ENCODE measurements at places on chromosomes 4 and X. TPM values are rescaled to one million over a fixed set of nuclear protein-coding genes. Genes with fewer than 3 reads are reported as not detected.

DNA sequence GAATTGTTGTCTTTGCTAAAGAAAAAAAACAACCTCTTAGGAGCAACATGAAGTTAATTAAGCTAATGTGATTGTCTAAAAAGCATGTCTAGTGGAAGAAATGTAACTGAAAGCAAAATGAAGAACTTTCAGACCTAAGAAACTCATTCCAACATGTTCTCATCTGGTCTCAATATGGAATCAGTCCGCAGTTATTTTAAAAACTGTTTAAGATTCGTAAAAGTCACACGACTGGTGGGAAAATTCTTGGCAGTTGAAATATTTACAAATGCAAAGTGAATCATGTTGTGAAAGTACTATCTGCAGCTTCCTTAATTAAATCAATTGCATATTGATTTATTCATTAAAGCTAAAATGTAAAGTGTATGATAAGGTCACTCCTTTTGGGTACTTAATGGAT, 117.8 kb upstream of the DIAPH2 start:
- H3K27me3 ChIP-seq, result peaks cover 12% of the 10 kb centered on the region
- no peak overlapping the region for H3K27ac ChIP-seq
- no peaks in the 10 kb centered on the region for H3K36me3 ChIP-seq
- H3K4me1 ChIP-seq, result no peaks in the 10 kb centered on the region
- H3K4me3 ChIP-seq, result no peak overlapping the region

DNA sequence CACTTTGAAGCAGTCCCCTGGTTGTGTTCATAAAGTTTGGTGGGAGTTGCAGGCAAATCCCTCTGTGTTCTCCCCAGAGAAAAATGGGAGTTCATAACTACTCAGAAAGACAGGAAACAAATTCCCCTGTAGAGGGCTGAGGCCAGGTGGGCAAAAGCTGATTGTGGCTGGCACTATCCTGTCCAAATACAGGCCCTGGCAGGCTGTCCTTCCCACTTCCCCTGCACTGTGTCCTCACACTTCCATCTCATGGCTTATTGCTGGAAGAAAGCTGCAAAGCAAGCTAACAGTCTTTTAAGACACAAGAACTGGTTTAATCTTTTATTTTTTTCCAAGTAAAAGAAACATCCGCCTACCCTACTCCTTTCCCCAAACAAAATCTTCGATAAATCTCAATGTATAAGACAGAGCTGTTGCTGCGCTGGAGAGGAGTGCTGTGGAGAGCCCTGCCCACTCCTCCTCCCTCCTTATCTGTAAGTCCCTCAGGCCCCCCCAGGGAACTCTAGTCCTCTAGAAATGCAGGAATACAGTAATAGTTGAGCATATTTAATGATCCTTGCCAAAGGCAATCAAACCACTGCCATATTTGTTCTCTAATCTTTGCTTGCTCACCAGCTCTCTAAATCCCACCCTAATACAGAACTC, 14.0 kb downstream of the TAPT1 start:
- no peaks in the 10 kb centered on the region for H3K27me3 ChIP-seq
- H3K36me3 ChIP-seq, result peaks cover 7% of the 10 kb centered on the region
- DNase-seq, result no peak
- H3K4me3 ChIP-seq, result no peak overlapping the region
- peaks cover 44% of the 10 kb centered on the region for H3K4me1 ChIP-seq
- no peak overlapping the region for H3K27ac ChIP-seq

The MAGEE1 gene
- total RNA-seq, result 3.6 TPM

The NLGN4X gene
- not detected for total RNA-seq

DNA sequence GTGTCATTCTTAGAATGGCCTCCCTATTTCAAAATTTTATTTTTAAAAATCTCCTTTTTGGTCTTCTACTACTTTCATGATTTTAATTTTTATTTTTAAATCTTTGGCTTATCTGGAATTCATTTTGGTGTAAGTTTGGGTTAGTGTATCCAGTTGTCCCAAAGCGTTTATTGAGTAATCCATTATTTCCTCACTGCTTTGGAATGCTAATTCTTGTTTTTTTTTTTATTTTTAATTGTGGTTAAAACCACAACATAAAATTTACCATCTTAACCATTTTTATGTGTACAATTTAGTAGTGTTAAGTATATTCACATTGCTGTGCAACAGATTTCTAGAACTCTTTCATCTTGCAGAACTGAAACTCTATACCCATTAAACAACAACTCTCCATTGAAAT, 8.7 kb downstream of the CITED1 start:
- H3K4me1 ChIP-seq, result no peaks in the 10 kb centered on the region
- H3K36me3 ChIP-seq, result no peaks in the 10 kb centered on the region
- DNase-seq, result no peak
- peaks cover 78% of the 10 kb centered on the region for H3K27me3 ChIP-seq
- H3K4me3 ChIP-seq, result no peak overlapping the region

The FGF16 gene
- total RNA-seq, result not detected

DNA sequence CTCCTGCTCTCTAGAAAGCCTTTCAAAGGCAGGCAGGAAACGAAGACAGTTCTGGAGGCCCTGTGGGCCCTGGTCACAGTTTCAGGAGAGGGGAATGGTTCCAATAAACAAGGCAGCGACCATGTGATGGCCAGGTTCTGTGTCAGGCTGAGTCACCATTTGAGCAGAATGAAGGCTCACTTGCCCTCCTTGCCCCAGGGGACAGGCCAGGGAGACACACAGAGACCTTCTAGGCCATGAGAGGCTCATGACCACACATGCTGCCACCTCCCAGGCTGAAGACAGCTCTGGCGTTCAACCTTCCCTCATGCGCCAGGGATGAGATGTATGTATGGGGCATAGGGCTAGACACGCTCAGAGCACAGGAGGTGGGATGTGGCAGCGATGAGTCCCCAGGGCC, 22.9 kb upstream of the TRIM2 start:
- no peaks in the 10 kb centered on the region for H3K27me3 ChIP-seq
- H3K4me3 ChIP-seq, result no peak overlapping the region
- no peaks in the 10 kb centered on the region for H3K36me3 ChIP-seq
- H3K4me1 ChIP-seq, result no peaks in the 10 kb centered on the region
- DNase-seq, result no peak
- no peak overlapping the region for H3K27ac ChIP-seq

GRCh38 chr4:22597471-22597870, 81.6 kb upstream of the ADGRA3 start:
- no peak overlapping the region for H3K4me3 ChIP-seq
- H3K27ac ChIP-seq, result no peak overlapping the region
- peaks cover 14% of the 10 kb centered on the region for H3K4me1 ChIP-seq
- no peak for DNase-seq
- no peaks in the 10 kb centered on the region for H3K36me3 ChIP-seq

GRCh38 chrX:84735025-84735424, 232.8 kb upstream of the HDX start:
- H3K4me3 ChIP-seq, result no peak overlapping the region
- no peaks in the 10 kb centered on the region for H3K36me3 ChIP-seq

GRCh38 chrX:129427267-129427666, 96.0 kb downstream of the SMARCA1 start:
- H3K27ac ChIP-seq, result no peak overlapping the region
- H3K4me1 ChIP-seq, result no peaks in the 10 kb centered on the region
- peaks cover 6% of the 10 kb centered on the region for H3K27me3 ChIP-seq
- no peak for DNase-seq

The RAB40AL gene
- 0.24 TPM for total RNA-seq

- H3K4me3 ChIP-seq, result peak within 1 kb of the TSS; percentile 79
- peaks cover 20% of the 10 kb centered on the region for H3K4me1 ChIP-seq
Measured at GRCh38 chr4:100189820-100190642, at the start of gene DDIT4L. Gene DDIT4L, minus strand, starts transcription at chr4:100190468. Its CDS starts 485 bp downstream, at chr4:100189983.

GRCh38 chr4:141768954-141769353, 132.6 kb downstream of the IL15 start:
- DNase-seq, result no peak
- H3K27me3 ChIP-seq, result peaks cover 6% of the 10 kb centered on the region
- no peak overlapping the region for H3K4me3 ChIP-seq
- H3K27ac ChIP-seq, result no peak overlapping the region
- H3K4me1 ChIP-seq, result peaks cover 6% of the 10 kb centered on the region

The FDCSP gene
- not detected for total RNA-seq

- no peaks in the 10 kb centered on the region for H3K27me3 ChIP-seq
Measured at GRCh38 chr4:144955104-144955503, 142.9 kb downstream of the ANAPC10 start.

- H3K4me1 ChIP-seq, result peaks cover 37% of the 10 kb centered on the region
- H3K27ac ChIP-seq, result peak within 1 kb of the TSS; percentile 100
- DNase-seq, result peak; percentile 67
- peaks cover 12% of the 10 kb centered on the region for H3K36me3 ChIP-seq
- H3K27me3 ChIP-seq, result peaks cover 7% of the 10 kb centered on the region
- H3K4me3 ChIP-seq, result peak within 1 kb of the TSS; percentile 91
Measured at GRCh38 chrX:123961268-123962005, at the start of gene STAG2. Gene STAG2, plus strand, starts transcription at chrX:123961706. Its CDS starts 60,922 bp downstream, at chrX:124022628.

The ARHGAP6 gene
- not detected for total RNA-seq

The SSX7 gene
- not detected for total RNA-seq

The PCDH19 gene
- not detected for total RNA-seq

DNA sequence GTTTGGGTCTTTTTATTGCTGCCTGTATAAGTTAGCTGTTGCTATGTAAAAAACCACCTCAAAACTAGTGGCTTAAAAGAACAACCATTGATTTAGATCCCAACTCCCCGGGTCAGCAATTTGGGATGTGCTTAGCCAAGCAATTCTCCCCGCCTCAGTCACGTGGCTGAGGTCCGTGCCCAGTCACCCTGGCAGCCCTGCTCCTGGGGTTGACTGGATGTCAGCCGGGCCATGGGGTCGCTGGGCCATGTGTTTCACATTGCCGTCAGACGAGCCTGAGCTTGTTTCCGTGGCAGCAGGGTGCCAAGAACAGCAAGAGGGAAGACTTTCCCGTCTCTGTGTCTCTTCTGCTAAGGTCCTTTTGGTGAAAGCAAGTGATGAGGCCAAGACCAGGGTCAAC, 345.7 kb upstream of the FAT1 start:
- no peaks in the 10 kb centered on the region for H3K4me1 ChIP-seq
- no peak overlapping the region for H3K4me3 ChIP-seq
- no peak overlapping the region for H3K27ac ChIP-seq
- H3K27me3 ChIP-seq, result no peaks in the 10 kb centered on the region
- no peak for DNase-seq
- no peaks in the 10 kb centered on the region for H3K36me3 ChIP-seq

The NSDHL gene
- 13.9 TPM for total RNA-seq

The ADGRG4 gene
- total RNA-seq, result not detected

DNA sequence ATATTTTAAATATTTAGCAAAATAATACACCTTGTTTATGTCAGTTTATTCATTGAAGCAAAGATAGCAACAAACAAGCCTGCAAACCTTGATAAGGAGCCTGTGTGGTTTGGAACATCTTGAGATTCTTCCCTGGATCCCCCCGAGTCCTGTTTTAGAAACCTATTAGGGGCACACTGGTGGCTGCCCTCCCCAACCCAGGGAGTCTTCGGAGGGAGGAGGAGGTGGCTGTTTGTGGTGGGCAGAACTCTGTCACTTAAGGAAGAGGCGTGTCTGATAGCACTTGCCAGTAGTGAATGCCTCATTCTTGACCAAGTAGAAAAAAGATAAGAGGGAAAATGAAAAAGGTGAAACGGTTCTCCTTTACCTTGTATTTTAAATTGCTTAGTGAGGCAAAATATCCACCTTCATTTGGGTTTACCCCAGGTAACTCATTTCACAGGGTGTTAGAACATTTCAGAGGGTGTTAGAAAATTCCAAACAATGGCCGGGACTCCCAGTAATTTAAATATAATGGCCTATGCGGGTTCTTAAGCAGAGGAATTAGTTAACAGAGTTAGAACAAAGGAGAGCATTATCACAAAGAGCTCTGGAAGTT, 10.4 kb downstream of the KIT start:
- DNase-seq, result no peak
- H3K27ac ChIP-seq, result no peak overlapping the region
- H3K4me1 ChIP-seq, result no peaks in the 10 kb centered on the region
- H3K36me3 ChIP-seq, result no peaks in the 10 kb centered on the region

DNA sequence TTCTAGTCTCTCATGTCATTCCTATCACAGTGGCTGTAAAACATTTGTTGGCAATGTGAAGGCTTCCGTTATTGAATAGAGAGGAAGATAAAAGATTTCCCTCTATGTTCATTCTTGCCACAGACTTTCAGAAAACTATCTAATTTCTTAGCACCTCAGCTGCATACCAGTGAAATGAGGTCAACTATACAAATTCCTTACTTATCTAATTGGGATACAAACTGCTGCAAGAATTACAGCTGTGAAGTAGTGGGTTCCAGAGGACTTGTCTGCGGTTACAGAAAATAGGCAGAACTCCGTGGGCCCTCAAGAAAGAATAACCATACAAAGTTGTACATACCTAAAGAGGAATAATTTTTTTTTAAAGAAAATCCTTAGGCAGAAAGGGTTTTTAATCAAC, 175.8 kb downstream of the PPP1R2C start:
- no peak overlapping the region for H3K27ac ChIP-seq
- H3K27me3 ChIP-seq, result peaks cover 5% of the 10 kb centered on the region
- H3K36me3 ChIP-seq, result no peaks in the 10 kb centered on the region
- no peaks in the 10 kb centered on the region for H3K4me1 ChIP-seq

- no peak overlapping the region for H3K4me3 ChIP-seq
- H3K4me1 ChIP-seq, result peaks cover 33% of the 10 kb centered on the region
- peaks cover 43% of the 10 kb centered on the region for H3K27me3 ChIP-seq
- no peaks in the 10 kb centered on the region for H3K36me3 ChIP-seq
- H3K27ac ChIP-seq, result no peak overlapping the region
Measured at GRCh38 chrX:106481341-106481740, 130.4 kb upstream of the RADX start.

DNA sequence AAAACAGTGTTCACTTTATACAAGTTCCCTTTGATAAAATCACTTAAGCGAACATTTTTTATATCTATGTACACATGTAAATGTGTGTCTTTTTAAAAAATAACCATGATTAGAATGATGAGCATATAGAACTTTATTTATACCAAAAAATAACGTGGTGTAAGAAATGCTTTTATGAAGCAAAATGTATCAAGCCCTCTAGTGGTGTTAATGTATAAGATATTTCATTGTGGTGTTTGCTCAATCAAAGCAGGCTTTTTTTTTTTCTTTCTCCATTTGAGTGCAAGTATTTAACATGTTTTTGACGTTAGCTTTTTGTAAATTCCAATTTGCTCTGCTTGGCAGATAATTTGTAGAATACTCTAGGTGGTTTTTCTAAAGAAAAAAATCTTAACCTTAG, 2092.4 kb upstream of the TENM3 start:
- no peaks in the 10 kb centered on the region for H3K36me3 ChIP-seq
- no peak overlapping the region for H3K4me3 ChIP-seq
- DNase-seq, result no peak
- no peaks in the 10 kb centered on the region for H3K4me1 ChIP-seq
- no peaks in the 10 kb centered on the region for H3K27me3 ChIP-seq
- no peak overlapping the region for H3K27ac ChIP-seq

DNA sequence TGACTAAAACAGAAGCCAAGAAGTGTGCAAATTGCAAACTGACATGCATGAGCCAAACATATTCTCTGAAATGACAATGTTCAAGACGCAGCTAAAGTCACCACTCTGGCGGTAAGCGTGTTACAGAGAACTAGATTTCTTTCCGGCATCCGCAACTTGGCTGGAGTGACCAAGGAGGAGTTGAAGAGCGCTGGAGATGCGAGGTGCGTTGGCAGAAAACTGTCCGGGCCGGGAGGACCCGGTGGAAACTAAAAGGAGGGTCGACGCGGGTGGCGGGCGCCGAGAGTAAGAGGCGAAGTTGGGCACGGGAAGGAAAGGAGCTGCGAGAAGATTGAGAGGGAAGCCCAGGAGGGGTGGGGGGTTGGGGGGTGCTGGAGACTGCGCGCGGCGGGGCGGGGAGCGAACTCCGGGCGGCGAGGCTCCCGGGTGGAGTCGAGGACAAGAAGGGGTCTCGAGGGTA, 807 bp downstream of the SEL1L3 start:
- H3K4me3 ChIP-seq, result peak overlapping the region; percentile 96
- no peaks in the 10 kb centered on the region for H3K27me3 ChIP-seq
- DNase-seq, result peak; percentile 68
- H3K36me3 ChIP-seq, result peaks cover 4% of the 10 kb centered on the region

- DNase-seq, result no peak
- no peaks in the 10 kb centered on the region for H3K36me3 ChIP-seq
- no peak overlapping the region for H3K27ac ChIP-seq
- H3K4me3 ChIP-seq, result no peak overlapping the region
- no peaks in the 10 kb centered on the region for H3K4me1 ChIP-seq
Measured at GRCh38 chr4:176729489-176729888, 63.2 kb downstream of the VEGFC start.
